ENCODE measurements at places on chromosomes 6 and 20.

DNA sequence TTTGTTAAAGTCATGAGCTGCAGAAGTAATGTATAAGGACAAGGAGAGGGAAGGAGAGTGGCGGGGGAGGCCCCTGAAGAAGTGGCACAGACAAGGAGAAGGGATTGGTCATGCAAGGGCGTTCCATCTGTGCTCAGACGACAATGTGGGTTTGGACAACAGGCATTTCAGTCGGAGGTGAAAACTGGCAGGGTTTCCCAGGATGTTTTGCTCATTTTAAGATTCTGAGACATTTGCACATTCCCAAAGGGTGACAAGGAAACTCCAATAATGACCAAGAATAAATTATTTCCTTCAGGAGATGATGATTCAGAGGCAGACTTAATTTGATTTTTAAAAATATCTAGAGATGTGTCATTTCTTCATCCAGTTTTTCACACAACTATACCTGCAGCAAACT is 181.8 kb downstream of the HIVEP2 start:
- DNase-seq: no peak

GRCh38 chr6:1438471-1438881 is 49.1 kb downstream of the FOXF2 start:
- DNase-seq: no peak

- DNase-seq: peak; percentile 89
These were observed 9.8 kb upstream of the HECA start for GRCh38 chr6:139124887-139125672.

DNA sequence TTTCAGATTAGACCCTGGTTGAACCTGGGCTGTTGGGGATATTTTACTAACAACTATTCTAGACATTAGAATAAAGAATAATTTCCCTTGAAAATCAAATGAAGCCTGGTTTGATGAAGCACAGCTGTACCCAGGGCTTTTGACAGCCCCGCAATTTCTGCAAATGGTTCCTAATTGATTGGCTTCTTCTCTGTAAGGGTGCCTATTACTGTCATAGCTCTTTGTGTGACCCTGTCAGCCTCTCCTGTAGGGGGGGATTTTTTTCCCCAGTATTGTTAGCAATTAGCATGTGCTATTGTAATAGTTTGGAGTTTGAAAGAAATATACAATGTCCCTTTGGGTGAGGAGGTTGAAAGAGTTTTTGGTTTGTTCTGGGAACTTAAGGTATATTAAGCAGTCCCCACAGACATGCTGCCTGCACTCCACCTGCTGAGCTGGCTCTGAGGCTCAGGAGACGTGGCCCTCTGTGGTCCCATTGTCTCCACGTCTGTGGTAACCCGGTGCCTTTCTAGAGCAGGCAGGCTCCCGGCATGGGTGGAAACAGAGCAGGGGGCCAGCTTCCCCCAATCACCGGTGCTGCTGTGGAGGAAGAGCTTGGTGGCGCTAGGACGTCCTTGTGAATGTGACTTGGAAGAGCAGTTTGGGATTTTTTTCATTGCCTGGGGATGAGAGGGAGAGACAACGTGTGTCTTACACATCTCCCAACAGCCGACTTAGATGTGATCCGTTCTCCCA is 47.3 kb upstream of the CLDN20 start:
- no peak for DNase-seq

DNA sequence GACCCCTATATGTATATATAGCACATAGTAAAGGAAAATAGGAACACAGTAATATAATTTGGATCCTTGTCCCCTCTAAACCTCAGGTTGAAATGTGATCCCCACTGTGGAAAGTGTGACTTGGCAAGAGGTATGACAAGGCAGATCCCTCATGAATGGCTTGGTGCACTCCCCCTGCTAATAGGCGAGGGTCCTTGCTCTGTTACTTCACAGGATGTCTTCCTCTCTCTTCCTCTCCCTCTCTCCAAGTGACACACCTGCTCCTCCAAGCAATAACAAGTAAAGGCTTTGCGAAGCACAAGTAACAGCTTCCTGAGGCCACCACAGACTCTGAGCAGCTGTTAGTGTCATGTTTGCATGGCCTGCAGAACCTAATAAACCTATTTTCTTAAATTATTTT is 16.4 kb downstream of the ROMO1 start:
- peak; percentile 53 for DNase-seq

DNA sequence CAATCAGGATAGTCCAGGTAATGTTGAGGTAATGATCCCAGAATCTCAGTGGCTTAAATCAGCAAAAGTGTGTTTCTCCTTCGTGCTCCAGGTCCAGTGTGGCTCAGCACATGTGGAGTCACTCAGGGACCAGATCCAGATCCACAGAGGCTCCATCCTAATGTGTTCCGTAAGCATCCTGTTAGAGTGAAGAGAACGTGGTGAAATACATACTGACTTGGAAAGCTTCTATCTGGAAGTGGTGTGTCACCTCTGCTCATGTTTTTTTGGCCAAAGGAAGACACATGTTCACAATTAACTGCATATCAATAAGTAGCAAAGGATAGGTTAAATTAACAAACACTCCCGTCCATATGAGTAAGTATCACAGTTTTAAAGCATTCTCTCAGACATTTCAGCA is 26.8 kb upstream of the PREP start:
- DNase-seq: no peak

- no peak for DNase-seq
These were observed 3.5 kb downstream of the SOBP start for GRCh38 chr6:107493158-107494057.

DNA sequence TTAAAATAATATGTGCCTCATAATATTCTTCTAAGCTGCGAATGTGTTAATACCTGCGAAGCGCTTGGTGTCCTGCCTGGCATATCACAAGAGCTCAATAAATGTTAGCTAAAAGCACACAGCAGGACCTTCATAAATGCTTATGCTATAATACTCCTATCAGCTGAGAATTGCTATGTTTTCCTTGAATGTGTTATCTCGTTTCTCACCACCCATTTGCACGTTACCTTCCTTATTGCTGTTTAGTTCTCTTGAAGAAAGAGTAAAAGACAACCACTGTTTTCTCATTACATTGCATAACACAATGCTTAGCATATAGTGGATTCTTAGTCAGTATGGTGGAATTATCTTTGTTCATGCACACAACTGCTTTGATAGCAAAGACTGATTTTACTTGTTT is 76.6 kb downstream of the EDN1 start:
- no peak for DNase-seq

- DNase-seq: no peak
These were observed 647.9 kb downstream of the KIF16B start for GRCh38 chr20:15925376-15925775.

DNA sequence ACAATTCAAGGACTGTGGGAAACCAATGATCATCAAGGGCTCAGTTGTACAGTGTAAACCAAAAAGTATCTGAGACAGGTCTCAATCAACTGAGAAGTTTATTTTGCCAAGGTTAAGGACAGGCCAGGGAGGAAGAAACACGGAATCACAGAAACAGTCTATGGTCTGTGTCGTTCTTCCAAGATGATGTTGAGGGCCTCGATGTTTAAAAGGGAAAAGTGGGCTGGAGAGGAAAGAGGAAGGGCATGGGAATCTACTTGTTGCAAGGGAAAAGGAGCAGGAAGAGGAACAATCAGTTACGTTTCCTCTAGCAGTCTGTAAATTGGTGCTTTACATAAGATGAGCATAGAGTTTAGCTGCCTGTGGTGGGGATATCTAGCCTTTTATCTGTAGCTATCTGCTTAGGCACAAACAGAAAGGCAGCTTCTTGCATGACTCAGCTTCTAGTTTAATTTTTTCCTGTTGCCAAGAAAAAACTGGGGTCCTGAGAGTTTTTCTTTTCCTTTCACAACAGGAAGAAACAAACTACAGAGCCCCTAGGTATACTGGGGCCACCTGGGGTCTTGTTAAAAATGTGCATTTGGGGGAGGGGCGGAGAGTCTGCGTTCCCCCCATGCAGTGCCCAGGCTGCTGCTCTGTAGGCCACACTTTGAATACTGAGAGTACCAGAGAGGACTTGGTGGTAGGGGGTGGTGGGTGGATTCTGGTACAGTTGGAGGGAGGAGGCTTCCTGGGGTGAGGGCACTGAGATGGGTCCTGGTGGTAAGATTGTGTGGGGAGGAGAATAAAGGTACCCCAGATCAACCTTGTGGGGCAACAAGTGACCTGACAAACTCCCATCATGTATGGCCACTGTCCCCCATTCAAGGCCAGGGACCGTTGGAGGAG is 35.3 kb upstream of the EZR start:
- peak; percentile 71 for DNase-seq

DNA sequence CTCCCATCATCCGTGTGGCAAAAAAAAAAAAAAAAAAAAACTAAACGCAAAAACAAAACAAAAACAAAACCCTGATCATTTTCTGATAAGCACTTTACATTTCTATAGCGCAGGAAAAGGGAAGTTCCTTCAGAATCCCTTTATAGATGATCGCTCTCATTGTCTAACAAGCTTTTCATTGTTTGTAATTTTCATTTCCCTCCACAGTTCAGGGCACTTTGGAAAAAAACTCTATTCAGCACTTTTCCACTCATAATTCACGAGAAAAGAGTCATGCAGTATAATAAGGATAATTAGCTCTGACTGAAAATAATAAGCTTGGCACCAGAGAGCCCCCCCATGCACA is 89.4 kb upstream of the ATXN1 start:
- DNase-seq: no peak

Measured in activated effector memory CD4-positive, alpha-beta T cell treated with anti-CD3 and anti-CD28 coated beads, Interleukin-2, amount 50 U/mL, for 16 hours (primary cell).